ENCODE measurements at places on chromosomes 7 and 10.
A peak's percentile ranks its signal among the peaks of the same experiment; 100 is the strongest.

- no peak for DNase-seq
Observed at GRCh38 chr7:134669388-134669787, 22.7 kb downstream of the BPGM start.

GRCh38 chr10:22268503-22268902 is 47.7 kb upstream of the COMMD3 start:
- no peak for DNase-seq

DNA sequence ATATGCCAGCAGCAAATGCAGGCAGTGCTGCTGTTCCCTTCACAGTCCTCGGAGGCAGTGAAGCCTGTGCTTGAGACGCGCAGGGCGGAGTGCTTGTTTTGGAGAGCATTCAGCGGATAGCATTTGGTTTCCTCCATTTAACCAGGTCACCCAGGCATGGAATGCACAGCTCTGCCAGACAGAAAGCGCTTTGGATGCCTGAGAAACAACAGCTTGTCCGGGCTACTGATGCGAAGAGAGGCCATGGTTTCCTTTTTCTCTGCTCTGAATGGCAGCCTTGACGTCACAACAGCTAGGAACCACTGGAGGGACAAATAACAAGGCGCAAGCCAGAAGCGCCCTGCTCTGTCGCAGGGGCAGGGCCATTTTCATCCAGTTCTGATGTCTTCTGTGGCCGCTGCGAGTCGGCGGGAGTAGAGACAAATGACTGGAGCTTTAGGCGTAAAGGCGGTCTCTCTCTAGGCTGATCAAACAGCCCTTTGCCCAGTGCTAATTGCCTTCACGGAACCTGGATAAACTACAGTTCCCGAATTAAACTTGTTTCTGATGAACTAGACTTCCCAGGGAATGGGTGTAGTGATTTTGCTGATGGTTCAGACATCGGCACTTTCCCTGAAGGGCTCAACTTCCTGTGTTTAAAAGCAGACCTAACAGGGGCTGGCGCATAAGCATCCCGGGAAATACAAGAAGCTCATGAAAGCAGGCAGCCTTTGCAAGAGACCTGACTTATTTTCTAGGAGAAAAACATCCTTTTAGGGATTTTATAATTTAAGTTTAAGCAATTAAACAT is 187.6 kb upstream of the KLF14 start:
- peak; percentile 74 for DNase-seq

GRCh38 chr7:96720843-96721242 is 11.2 kb upstream of the SEM1 start:
- no peak for DNase-seq

GRCh38 chr7:136122026-136122425 is 144.9 kb upstream of the MTPN start:
- no peak for DNase-seq

GRCh38 chr7:74320645-74321221 is 31.5 kb downstream of the CLIP2 start:
- DNase-seq: no peak

Data from cerebellum (tissue), 4 donors.